ENCODE measurements at places on chromosomes 12 and 14.

DNA sequence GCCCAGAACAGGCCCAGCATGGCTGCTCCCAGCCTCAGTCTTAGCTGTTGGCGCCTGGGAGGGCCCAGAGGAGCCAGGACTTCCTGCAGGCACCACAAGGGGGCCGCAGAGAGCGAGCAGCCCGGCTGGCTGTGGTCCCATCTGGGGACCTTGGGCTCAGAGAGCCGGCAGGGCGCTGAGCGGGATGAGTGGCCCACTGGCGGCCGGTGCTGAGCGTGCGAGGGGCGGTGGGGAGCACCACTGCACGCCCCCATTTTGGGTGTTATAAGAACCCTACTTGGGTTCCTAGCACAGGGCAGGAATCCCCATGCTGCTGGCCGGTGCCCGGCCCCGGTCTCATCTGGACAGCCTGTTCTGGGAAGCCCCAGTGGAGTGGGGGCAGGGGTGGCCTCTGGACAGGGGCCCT lies 25.9 kb upstream of the CRIP2 start:
- DNase-seq, result peak; percentile 81

DNA sequence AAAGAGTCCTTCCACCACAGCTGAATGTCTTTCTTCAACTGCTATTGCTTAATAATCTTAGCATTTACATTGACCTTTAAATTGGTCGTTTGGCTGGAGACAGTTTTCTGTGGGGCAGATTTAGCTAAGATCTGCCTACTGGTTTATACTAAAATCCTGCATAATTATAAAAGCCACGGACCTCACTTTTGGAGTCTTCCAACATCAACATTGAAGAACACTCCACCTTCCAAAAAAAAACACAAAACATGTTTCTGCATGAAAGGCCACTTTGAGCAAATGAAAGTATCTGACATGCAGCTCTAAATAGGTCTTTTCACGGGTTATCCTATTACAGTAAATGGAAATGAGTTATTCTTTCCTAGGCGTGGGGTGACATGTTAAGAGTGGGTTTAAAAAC lies 57.0 kb upstream of the KRR1 start:
- DNase-seq, result no peak

DNA sequence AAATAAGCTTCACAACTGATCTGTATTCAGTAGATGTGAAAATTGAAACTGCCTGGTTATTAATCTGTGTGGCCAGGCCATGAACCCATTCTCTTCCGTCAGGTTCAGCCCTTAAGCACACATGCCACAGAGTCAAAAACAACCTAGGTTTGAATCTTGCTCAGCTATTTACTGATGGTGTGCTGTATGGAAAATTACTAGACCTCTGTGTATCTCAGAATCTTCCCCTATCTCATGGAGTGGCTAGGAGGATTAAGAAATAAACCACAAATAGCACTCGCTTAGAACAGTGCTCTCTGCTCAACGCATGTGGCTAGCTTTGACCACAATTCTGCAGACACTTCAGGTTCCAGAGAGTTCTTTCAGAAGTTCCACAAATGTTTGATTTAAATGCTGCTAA lies 240.7 kb upstream of the PLEKHG7 start:
- no peak for DNase-seq

DNA sequence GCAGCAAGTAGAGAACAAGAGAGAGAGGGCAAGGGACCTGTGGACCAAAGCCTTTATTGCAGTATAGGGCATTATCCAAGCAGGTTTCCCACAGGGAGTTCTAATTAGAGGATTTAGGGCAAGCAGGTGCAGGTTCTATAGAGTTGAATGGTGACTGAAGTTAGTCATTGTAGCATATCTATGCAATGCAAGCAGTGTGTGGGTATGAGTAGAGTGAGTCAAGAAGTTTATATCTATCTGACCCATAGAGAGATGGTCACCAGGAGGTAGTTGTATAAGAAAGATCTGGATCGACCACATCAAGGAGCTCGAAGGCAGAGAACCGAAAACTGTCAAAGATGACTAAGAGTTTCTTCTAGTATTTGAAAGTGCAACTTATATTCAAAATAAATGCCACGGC lies 167.3 kb downstream of the PLCZ1 start:
- no peak for DNase-seq

- no peak for DNase-seq
Observed at GRCh38 chr12:101720118-101720517, 19.1 kb downstream of the SYCP3 start.

GRCh38 chr12:131795690-131796410 lies 32.3 kb upstream of the MMP17 start:
- no peak for DNase-seq

DNA sequence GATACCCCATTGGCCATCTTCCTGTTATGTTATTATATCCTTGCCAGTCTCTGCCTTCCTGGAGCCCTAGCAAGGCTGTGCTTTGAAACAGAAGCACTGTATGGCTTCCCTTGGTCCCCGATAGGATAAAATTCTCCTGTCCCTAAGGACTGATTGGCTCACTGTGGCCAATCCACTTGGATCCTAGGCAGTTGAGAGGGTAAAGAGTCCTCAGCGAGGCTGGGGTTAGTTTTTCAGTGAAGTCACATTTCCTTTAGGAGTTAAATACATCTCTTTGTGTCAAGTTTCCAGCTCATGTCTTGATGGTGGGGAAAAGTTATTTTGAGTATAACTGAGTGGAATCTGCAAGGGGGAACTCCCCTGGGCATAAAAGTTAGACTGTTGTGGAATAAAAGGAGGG lies 7.3 kb downstream of the AACS start:
- DNase-seq, result no peak

- DNase-seq, result no peak
Observed at GRCh38 chr14:93128725-93129459, 13.2 kb upstream of the ITPK1 start.

- no peak for DNase-seq
Observed at GRCh38 chr14:77947372-77947771, 147.5 kb downstream of the ADCK1 start.

- DNase-seq, result no peak
Observed at GRCh38 chr14:72060460-72060859, 128.2 kb downstream of the RGS6 start.

DNA sequence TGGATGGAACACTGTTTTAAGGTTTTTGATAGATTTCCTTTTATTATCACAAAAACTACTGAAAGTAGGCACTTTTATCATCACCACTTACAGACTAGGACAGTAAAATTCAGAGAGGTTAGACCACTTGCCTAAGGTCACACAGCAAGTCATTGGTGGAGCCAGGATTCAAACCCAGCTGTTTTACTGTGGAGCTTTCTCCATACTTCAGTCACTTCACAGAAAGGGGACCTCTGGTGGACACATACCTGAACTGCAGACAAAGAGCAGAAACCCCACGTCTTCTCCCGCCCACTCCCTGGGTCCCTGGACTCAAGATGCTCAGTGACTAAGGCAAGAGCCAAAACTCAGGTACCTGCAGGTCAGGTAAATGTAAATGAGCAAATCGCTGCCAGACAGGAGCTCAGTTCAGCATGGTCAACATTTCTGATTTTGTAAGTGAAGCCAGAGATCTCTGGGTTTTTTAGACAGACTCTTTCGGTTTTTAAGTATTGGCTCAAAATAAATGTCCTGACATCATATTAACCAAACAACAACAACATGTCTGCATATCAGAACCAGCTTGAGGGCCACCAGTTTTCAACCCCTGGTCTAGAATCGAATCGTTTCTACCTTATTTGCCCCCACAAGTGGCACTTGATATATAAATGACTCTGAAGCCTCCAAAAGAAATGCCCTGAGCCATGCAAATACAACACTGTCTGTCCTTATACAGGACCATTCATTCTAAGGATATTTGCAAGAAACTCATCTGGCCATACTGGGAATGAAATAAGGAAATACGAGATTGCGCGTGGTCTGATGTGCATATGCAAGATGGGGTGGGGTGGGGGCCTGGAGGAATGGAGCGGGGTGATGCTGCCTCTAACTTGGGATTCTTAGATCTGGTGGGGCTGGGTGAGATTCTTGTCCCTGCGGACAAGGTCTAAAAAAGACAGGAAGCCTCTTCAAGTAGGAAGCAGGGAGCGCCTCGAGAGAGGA lies 110.9 kb downstream of the KSR2 start:
- DNase-seq, result peak; percentile 71

DNA sequence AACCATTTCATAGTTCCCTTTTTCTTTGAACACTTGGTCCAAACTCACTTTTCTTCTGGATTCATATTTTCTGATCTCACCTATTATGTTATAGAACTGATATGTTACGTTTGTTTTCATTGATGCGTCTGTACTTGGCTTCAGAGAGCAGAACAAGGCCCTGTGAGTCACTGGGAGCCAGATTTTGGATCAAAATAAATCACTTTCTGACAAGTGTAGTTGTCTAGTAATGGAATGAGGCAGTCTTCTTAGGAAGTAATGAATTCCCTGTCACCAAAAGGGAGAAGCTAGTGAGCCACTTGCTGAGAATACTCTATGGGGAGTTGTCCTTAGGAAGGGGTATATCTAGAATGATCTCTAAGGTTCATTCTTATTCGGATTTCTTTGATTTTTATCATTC lies 10.2 kb downstream of the BICD1 start:
- no peak for DNase-seq

GRCh38 chr14:34187061-34187460 lies 236.2 kb upstream of the EGLN3 start:
- DNase-seq, result no peak

DNA sequence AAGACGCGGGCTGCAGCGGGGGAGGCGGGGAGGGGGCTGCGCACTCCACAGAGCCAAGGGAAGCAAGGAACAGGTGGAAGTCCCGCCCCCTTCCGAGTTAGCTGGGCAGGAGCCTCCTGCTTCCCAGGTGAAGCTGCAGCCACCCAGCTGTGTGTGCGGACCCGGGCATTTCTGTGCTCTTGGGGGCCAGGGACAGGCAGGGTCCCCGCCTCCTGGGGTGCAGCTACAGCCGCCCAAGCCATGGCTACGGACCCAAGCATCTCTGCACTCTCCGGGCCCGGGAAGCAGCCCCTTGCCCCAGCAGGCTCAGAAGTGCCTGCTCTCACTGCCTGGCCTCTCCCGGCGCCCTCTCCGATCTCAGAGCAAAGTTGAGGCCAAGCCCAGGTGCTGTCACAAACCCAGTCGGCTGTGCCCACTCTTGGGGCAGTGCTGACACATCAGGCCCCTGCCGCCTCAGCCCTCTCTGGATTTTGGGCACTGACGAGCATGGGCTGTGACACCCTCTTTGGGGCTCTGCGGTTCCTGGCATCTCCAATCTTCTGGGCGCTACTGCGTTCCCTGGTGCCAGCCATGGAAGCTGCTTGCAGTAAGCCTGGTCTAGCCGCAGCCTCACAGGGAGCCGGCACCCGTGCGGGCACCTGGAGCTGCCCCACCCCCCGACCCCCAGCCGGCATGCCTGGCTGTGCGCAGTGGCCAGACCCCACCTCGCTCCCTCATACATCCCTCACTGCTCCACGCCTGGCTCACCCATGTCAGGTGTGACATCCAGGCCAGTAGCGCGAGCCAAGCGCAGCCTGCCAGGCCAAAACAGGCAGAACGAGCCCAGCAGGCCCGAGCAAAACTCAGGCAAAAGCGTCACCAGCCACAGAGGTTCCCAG lies 8.5 kb upstream of the MGAT4C start:
- no peak for DNase-seq

DNA sequence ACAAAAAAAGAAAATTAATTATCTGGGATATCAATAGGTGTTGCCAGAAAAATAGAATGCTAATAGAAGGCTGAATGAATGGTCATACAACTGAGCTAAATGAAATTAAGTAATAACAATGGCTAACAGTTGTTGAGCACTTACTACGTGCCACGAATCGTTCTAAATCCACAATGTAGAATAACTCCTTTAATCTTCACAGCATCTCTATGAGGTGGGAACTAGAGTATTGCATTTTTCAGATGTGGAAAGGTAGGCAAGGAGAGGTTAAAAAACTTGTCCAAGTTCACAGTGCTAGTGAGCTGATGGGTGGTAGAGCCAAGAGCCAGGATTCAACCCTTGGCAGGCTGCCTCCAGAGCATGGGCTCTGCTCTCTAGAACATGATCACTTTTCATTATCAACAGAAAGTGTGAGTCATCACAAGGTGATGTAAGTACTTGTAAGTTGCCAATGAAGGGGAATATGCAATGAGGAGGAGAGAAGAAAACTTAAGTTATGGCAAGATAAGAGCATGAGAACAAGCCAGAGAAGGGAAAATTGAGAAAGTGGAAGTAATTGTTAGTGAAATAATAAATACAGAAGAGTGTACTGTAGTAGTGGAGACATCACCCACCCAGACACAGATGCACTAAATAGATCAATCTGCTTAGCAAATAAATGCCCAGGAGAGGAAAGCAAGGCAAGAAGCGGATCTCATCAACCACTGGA lies 122.1 kb downstream of the PRKD1 start:
- DNase-seq, result no peak

DNA sequence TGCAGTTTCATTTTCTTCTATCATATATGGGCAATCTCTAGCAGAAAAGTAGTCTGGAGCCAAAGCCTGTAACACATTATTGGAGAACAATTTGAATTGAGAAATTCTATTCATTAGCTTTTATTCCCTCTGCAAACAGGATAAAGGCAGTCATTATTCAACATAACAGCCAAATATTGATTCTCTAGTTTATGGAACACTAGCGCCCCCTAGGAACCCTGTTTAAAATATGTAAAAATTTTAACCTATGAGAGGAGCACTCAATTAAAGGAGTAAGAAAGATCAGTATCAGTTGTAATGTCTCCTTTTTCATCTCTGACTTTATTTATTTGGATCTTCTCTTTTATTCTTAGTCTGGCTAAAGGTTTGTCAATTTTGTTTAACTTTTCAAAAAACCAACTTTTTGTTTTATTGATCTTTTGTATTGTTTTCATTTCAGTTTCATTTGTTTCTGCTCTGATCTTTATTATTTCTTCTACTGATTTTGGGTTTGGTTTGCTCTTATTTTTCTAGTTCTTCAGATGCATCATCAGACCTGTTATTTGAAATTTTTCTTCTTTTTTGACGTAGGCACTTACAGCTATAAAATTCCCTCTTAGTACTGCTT lies 4.8 kb upstream of the LMNTD1 start:
- DNase-seq, result no peak

- no peak for DNase-seq
Observed at GRCh38 chr12:25719505-25719904, 166.4 kb upstream of the LMNTD1 start.

DNA sequence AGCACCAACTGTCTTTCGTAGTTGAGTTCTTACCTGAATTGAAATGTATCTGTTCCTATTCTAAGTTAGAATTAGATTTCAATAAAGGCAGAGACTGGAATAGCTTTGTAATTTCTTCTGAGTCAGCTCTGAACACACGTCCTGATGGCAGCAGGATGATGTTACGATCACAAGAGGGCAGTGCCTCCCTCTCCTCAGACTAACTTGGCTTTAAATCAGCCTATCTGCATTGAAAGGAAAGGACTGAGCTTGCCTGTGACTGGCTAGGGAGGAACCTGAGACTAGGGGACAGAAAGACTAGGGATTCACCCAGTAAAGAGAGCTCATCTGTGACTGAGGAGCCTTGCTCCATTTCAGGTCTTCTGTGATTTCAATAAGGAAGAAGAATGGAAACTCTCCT lies 323.7 kb upstream of the OR4E1 start:
- DNase-seq, result no peak

- DNase-seq, result no peak
Observed at GRCh38 chr14:81221579-81222102, 882 bp upstream of the GTF2A1 start.

- DNase-seq, result no peak
Observed at GRCh38 chr12:9792961-9793617, 32.4 kb upstream of the CD69 start.

- no peak for DNase-seq
Observed at GRCh38 chr14:64968167-64968566, 4.0 kb downstream of the RAB15 start.
